ENCODE measurements at places on chromosomes 6 and 20.

GRCh38 chr6:85169189-85169588 lies 280.7 kb upstream of the NT5E start:
- DNase-seq, result no peak

- no peak for DNase-seq
Measured at GRCh38 chr6:53244399-53244931, 95.8 kb upstream of the GCM1 start.

GRCh38 chr6:118285791-118286190 lies 262.3 kb upstream of the PLN start:
- DNase-seq, result no peak

DNA sequence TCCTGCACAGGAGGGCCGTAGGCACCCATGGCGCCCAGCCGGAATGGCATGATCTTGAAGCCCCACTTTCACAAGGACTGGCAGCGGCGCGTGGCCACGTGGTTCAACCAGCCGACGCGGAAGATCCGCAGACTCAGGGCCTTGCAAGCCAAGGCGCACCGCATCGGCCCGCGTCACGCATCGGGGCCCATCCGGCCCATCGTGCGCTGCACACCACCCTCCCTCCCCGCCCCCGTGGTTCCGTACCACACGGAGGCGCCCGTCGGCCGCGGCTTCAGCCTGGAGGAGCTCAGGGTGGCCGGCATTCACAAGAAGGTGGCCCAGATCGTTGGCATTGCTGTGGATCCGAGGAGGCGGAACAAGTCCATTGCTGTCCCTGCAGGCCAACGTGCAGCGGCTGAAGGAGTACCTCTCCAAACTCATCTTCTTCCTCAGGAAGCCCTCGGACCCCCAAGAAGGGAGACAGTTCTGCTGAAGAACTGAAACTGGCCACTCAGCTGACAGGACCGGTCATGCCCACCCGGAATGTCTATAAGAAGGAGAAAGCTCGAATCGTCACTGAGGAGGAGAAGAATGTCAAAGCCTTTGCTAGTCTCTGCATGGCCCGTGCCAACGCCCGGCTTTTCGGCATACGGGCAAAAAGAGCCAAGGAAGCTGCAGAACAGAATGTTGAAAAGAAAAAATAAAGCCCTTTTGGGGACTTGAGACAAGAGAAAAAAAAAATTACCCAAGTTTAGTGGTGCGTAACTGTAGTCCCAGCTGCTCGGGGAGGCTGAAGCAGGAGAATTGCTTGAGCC lies 9.9 kb upstream of the NCOA5 start:
- no peak for DNase-seq

DNA sequence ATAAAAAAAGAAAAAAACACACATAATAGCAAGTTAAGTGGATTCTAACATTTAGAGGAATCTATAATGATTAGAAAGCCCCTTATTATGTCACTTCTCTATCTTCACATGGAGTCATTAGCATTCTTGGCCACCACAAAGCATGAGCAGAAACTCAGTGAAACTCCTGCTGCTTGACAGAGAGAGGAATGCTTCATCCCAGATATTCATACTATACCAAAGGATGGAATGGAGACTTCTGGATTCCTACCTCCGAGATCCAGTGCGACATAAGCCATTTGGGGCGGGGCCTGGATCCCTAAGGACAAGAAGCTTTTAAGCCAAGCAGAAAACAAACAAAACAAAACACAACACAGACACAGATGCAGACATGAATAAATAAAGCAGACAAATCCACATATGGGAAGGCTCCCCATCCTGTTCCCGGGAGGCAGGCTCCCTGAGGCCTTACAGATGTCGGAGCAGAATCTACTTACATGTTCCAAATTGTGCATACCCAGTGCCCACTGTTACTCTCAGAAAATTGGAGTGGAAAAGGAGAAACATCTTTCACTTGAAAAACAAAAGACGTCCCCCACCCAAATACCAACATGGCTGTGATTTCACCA lies 727.3 kb downstream of the MAFB start:
- DNase-seq, result no peak

DNA sequence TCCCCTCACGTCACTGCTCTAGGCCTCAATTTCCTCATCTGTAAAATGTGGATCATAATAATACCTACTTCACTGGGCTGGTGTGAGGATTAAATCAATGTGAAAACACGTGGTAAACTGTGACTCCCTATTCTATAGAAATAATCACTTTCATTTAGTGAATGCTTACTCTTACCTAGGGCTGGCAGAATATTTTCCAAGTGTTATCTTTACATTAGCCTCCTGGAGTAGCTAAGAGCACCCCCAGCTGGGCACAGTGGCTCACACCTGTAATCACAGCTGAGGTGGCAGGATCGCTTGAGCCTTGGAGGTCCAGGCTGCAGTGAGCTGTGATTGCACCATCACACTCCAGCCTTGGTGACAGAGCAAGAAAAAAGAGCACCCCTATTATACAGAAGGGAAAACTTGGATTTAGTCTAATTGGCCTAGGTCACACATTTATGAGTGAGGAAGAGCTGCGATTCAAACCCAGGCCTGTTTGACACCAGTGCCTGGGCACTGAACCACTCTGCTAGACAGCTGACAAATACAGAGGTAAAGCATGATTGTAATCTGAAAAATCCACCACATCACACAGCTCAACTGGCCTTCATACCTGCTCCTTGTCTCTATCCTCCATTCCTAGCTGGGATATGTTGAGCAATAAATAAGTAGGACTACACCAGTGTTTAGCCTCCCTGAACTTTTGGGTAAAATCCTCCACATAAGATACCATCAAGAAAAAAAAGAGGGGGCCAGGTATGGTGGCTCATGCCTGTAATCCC lies 1.4 kb upstream of the SNTA1 start:
- no peak for DNase-seq

DNA sequence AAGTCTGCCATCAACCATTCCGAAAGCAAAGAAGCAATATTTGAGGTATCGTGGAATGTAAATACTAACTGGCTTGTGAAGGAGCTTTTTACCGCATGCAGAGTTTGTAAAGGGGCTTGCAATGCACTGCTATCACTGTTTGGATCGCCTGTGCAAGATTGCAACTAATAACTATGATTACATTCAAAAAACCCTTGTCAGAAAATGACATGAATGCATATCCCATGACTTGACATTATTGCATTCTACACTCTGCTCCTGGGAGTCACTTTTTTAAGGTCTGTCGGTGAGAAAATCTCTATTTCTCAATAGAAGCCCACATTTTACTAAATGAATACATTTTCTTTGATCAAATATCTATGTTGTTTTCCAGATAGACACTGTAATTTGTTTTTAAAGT lies 335.4 kb upstream of the SPTLC3 start:
- DNase-seq, result no peak

- DNase-seq, result peak; percentile 23
Measured at GRCh38 chr20:32285621-32286371, 8.3 kb downstream of the KIF3B start.

DNA sequence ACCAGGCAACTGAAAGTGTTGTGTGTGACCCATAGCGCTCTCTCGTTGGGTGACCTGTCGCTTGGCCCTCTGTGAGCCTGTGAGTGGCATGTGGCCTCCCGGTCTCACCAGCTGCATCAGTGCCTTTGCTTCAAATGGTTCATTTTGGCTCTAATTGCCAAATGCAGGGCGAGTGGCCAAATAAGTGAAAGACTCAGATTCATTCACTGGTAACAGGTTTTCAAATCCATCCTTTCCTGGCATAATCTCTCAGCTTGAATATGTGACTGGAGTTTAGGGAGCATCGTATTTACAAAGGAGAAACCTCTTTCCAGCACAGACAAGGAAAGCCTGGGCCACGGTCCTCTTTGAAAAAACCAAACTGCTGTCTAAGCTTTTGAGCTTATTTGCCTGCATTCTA lies 321.6 kb upstream of the QKI start:
- DNase-seq, result no peak

GRCh38 chr20:259981-260380 lies 2.5 kb downstream of the DEFB132 start:
- DNase-seq, result no peak

Measured in NCI-H460 (cell line).